ENCODE measurements at places on chromosomes 1 and 21.

- DNase-seq: no peak
These were observed 45.0 kb downstream of the EVI5 start for GRCh38 chr1:92739669-92740524.

DNA sequence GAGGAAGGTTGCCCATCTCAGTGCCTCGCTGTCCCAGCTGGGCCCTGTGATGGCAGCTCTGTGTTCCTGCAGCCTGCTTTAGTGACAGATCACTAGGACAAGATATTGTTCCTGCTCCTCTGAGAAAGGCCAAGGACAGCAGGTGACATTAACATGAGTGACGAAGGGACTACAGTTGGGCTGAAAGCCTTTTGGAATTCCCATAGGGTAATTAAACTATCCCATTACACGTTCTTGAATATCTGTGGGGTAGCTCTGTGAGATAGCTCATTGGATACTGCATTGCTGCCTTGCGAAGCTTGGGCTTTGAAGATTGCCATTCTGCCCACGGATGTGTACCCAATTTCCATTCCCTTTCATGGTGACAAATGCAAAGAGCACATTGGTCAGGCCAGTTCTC lies 78.2 kb upstream of the COA6 start:
- no peak for DNase-seq

DNA sequence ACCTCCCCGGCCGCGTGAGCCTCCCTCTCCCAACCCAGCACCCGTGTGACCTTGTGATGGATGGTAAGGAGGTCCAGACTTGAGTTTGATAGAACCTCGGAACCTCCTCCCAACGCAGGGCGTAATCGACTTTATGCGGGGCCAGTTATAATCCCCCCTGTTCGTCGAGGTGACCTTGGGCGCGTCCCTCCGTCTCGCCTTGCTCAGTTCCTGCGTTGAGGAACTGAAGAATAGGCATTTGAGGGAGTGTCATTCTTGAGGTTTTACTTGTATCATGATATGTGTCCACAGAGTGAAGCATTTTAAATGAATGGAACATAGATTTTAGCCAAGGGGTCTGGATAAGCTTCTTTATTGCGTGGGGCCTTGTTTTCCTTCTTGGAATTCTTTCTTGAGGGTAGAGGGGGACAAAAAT lies 433 bp downstream of the TIMM17A start:
- DNase-seq: no peak

DNA sequence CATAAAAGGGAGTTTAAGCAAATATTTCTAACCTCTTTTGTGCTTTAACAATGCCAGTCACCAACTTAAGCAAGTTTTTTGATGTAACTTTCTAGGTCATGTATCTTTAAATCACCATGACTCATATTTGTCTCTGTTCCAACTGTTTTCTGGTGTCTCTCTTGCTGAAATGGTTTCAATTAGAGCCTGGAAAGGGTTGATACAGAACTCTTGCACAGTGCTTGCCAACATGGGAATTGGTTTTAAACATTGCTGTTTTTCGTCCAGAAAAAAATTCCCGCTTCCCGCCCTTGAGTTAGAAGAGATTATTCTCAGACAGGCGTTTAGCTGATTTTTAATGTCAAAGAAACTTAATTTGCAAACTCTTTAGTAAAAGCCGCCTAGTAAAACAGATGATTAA lies 46.4 kb upstream of the SLC22A15 start:
- DNase-seq: no peak

- no peak for DNase-seq
These were observed at the start of gene MAEL for GRCh38 chr1:166988974-166989515. TSS of gene MAEL (plus strand) at chr1:166989280. CDS start at chr1:166989353, 73 bp downstream.

GRCh38 chr1:174114788-174115448 lies 44.4 kb upstream of the RABGAP1L start:
- peak; percentile 2 for DNase-seq

GRCh38 chr21:38639571-38640354 lies 141.5 kb upstream of the ERG start:
- DNase-seq: no peak

- DNase-seq: no peak
These were observed 11.0 kb downstream of the YIPF1 start for GRCh38 chr1:53878492-53879105.

DNA sequence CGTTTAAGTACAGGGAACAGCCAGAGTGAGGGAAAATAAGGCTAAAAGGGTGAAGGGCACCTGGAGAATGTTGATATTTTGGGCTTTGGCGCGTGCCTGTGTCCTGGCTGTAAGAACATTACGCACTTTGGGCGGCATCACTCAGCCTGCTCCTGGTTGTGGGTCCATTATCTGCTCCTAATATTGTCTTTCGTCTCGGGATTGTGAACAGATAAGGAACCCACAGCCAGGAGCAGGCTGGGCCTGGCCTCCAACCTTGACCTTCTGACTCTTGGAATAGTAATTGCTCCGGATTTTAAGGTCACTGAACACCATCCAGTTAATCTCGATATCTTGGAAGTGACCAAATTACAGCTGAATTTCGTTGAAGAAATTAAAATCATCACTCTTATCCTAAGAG lies 61.9 kb downstream of the TCP10L start:
- no peak for DNase-seq

GRCh38 chr1:180151508-180151907 lies 3.2 kb upstream of the QSOX1 start:
- no peak for DNase-seq

DNA sequence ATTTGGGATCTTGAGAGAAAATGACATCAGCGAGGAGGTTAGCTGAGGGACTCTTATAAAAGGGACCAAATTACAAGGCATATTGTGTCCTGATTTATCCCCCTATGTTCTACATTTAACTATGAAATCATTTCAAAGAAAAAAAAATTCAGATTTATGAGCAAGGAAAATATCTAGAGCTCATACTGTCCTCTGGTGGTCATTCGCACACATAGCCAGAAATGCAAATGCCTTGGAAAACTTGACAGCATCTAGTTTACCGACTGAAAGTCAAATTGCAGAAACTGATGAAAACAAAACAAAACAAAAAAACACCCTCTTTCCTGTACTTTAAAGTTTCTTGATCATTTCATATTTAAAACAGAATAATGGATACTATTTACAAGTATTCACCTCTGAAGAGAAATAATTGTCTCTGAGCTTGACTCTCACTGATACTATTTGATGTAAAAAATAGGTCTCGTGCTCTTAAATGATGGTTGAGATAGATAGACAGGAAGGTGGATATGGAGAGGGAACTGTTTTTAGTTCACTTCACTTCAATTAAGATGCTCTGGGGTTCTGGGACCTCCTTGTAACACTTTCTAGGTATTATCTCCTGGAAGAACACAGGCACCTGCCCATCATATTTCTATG lies 253.8 kb downstream of the PCP4 start:
- DNase-seq: no peak

- DNase-seq: no peak
These were observed 9.6 kb upstream of the AMY2B start for GRCh38 chr1:103561643-103562395.

DNA sequence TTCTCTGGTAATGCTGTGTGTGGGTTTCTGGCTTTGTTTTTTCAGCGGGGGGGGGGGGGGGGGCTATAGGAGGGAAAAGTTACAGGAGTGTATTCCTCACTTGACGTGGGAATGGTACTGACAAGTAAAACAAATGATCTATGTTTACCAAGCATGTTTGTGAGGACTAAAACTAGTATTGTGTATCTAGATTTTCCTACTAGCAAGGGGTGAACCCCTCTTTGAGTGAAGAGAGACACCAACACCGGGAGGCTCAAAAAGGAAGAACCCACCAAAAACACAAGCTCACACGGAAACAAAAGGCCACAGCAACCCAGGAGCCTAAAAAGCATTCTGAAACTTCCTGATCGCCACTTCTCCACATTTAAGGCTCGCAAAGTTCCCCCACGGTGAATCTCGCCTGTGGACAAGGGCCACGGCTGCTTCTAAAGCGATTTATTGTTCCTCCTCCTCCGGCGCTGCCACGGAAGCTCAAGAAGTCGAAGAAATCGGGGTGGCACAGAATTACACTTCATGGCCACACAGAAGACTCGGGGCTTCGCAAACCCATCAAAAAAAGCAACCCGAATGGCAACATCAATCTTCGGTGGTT lies 703 bp downstream of the PUM1 start:
- DNase-seq: peak; percentile 2

- DNase-seq: no peak
These were observed 758 bp downstream of the PTBP2 start for GRCh38 chr1:96722161-96722922.

GRCh38 chr1:232648316-232648715 lies 18.4 kb upstream of the SIPA1L2 start:
- DNase-seq: no peak

DNA sequence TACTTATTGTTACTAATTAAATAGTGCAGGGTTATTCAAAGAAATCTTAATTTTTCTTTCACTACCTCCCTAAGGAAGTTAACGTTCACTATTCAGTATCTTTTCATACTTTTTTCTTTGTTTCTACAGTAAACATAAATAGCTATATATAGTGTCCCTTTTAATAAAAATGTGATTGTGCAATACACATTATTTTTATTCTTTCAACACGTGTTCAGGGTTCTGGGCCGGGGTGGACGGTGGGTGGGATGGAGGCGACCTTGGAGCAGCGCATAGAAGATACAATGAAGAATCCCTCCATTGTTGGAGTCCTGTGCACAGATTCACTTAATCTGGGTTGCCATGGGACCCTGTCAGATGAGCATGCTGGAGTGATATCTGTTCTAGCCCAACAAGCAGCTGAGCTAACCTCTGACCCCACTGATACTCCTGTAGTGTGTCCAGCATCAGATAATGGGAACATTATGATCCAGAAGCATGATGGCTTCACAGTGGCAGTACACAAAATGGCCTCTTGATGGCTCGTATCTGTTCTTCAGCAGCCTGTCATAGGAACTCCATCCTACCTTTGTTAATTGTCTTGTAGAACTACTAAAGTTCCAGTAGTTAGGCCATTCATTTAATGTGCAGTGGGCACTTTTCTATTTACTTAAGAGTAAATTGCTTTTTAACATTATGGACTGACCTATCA lies 155.9 kb upstream of the L1TD1 start:
- DNase-seq: no peak

DNA sequence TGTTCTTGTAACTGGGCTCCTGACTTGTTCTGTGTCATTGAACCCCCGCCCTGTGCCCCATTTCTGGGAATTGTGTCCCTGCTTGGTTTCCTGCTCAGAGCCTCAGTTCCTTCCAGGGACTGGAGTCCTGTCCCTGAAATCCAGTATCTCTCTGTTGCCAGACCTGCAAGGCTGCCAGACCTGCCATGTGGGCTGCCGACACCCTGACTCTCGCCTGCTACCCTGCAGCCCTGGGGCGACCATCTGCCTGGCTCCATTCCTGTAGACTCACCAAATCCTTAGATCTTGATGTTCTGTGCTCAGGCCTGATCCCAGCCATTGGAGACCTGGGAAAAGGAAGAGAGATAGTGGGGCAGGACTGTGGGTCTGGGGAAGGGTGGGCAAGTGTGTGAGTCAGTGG lies 383.3 kb upstream of the PROX1 start:
- DNase-seq: no peak

DNA sequence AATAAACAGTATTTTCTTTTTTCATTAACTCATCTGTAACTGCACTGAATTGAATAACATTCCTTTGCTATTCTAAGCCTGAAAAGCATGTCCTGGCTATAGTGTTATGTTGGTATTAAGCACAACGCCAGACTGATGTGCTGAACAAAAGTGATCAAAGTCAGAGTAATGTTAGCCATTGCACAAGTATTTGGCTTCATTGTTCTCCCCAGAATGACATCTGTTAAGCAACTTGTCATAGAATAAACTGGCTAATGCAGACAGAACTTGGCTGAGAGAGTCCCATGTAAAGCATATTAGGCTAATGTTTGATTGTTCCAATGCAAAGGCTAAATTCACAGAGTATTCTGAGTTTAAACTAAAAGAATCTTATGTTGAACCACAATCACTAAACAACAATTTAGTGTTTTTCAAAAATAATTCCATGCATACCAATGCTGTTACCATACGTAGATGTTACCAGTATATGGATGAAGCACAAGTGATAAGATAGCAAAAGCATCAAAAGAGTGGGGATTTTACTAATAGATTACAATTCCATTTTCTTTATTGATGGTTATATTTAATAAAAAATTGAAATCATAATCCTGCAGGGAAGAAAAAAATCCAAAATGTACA lies 235.3 kb upstream of the DMRTA2 start:
- DNase-seq: no peak

DNA sequence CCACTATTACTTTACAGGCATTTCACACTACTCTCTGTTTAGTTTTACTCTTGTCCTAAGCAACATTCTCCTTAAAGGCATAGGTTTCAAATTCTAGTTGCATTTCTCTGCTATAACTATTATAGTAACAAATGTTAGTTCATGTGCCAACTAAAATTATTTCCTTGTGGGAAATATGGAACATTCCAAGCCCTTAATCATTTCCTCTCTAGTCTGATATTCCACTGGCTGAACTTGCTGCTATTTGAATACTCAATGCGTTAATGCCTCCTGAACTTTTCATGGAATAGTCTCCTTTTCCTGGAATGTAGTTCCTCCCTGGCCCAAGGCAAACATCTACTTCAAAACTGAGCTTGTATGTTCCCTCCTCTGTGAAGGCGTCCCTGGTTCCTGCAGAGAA lies 19.3 kb upstream of the TBX19 start:
- no peak for DNase-seq

DNA sequence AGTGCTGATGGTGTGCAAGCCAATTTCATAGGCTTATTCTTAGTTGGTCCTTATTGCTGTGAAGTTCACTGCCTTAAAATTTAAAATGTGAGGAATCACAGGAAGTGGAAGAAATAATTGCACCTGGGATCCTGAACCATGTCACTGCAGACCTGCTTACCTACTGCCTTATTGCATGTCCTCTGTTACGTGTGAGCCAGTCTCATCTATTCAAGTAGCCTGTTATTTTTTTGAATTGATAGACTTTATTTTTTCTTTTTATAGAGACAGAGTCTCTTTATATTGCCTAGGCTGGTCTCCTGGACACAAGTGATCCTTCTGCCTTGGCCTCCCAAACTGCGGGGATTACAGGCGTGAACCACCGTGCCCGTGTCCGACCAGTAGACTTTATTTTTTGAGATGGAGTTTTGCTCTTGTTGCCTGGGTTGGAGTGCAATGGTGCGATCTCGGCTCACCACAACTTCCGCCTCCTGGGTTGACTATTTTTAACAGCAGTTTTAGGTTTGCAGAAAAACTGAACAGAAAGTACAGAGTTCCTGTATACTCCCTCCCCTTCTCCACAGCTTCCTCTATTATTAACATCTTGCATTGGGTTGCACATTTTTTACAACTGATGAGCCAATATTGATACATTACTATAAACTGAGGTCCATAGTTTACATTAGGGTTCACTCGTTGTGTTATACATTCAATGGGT lies 14.0 kb upstream of the DISC1 start:
- peak; percentile 30 for DNase-seq
